Tibial artery (tissue), 4 donors: ENCODE measurements at places on chromosomes 6 and 20.
A peak's percentile ranks its signal among the peaks of the same experiment; 100 is the strongest.

DNA sequence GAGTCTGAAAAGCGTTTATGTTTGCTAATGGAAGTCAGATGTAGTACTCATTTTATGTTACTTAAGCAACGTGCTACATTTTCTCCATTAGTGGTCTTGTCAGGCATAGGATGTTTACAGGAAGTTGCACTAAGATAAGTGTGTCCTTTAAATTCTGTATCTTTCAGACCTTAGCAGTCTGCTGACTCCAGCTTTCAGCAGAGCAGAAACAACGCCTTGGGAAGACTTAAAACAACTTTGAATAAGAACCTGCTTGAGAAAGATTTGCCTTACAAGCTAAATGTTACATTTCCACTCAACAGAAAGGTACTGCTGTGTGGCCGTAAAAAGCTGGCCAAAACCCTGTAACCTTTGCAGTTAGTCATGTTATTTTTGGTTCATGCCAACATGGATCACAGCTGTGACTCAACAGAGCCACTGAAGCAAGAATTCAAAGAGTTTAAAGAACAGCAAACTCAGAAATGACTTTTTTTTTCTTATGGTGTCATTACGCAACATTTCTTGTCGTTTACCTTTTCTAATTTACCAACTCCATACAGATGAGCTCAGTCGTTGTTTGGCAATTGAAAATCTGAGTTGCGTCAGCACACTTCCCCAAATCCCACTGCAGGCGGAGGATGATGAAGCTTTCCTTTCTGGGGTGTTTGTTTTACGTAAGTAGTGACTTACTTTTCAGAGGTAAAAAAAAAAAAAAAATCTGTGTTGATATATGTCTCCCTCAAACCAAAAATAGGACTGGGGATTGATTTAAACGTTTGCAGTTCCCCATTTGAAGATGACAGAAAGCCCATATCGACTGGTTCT lies 27.9 kb upstream of the BMP6 start:
- peak overlapping the region; percentile 56 for H3K27ac ChIP-seq
- peak; percentile 33 for DNase-seq
- H3K4me3 ChIP-seq, result no peak overlapping the region
- H3K27me3 ChIP-seq, result no peaks in the 10 kb centered on the region
- H3K36me3 ChIP-seq, result no peaks in the 10 kb centered on the region
- peaks cover 16% of the 10 kb centered on the region for H3K4me1 ChIP-seq

DNA sequence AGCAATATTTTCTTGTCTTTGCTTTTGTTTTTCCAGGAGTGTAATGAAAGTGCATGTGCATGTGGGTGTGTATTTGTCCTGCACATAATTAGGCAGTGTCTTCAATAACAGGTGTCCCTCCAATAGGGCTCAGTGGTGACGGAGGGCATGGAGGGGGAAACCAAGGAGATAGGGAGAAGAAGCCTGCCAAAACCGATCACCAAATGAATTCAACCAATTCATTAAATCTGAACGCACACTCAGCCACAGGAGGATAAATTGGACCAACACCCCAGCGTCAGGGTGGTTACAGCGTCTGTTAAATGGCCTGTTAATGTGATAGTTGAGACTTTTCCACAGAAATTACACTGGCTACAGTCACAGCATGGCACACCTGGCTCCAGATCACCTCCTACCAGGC lies 527.6 kb downstream of the CD83 start:
- no peak for DNase-seq
- no peak overlapping the region for H3K27ac ChIP-seq
- no peaks in the 10 kb centered on the region for H3K4me1 ChIP-seq
- no peaks in the 10 kb centered on the region for H3K36me3 ChIP-seq
- no peaks in the 10 kb centered on the region for H3K27me3 ChIP-seq

- H3K36me3 ChIP-seq, result no peaks in the 10 kb centered on the region
- no peaks in the 10 kb centered on the region for H3K27me3 ChIP-seq
- no peaks in the 10 kb centered on the region for H3K4me1 ChIP-seq
- no peak for DNase-seq
- H3K27ac ChIP-seq, result no peak overlapping the region
Measured at GRCh38 chr6:121201105-121201504, 133.2 kb downstream of the TBC1D32 start.

DNA sequence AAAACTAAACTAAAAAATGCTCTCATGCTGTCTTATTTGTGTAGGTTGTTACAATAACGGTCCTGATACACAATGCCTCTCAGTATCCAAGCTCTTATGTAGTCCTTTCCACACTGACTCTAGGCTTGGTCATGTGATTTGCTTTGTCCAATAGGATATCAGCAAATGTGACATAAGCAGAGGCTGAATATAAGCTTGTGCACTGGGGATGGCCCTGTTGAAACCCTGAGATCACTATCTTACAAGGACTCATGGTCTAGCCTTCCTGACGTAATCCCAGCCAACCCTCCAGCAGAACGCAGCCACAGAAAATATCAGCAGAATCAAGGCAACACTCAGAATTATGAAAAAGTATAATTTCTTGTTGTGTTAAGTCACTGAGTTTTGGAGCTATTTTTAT lies 145.1 kb upstream of the CCN2 start:
- no peaks in the 10 kb centered on the region for H3K27me3 ChIP-seq
- no peak for DNase-seq
- H3K36me3 ChIP-seq, result no peaks in the 10 kb centered on the region
- H3K4me3 ChIP-seq, result no peak overlapping the region

DNA sequence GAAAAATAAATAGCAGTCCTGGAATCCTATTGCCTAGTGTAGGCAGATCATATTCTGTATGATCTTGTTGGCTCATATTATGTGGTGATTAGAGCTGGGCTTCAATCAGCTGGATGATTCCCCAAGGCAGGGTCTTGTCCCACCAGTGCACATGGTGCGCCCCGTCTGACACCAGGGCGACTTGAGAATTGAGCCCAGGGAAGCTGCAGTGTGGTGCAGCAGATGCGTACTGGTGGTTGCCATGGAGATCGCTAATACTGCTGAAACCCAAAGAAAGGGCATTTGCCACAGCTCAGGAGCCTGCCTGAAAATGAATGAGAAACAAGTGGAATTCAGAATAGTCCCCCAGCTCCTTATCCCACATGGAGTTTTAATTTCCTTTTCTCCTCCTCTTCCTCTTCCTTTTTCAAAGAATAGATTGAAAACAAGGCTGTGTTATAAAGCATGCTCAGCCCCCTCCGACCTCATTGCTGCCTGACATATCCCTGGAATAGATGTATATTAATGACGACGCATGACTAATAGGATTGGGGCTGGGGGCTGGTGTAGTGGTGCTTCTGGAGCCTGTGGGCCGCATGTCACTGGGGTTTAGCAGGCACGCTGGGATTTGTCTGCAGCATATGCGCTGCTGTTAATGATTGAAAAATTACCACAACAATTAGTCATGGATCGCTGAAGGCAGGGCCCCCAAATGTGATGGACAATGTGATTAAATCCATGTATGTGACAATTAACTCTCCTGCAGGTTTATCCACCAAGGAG lies 210.5 kb downstream of the FARS2 start:
- no peaks in the 10 kb centered on the region for H3K36me3 ChIP-seq
- H3K4me1 ChIP-seq, result peaks cover 4% of the 10 kb centered on the region
- no peaks in the 10 kb centered on the region for H3K27me3 ChIP-seq
- DNase-seq, result no peak
- H3K27ac ChIP-seq, result no peak overlapping the region

- H3K36me3 ChIP-seq, result no peaks in the 10 kb centered on the region
- no peaks in the 10 kb centered on the region for H3K4me1 ChIP-seq
- DNase-seq, result no peak
- no peaks in the 10 kb centered on the region for H3K27me3 ChIP-seq
Measured at GRCh38 chr20:8568075-8568474, 436.0 kb downstream of the PLCB1 start.

GRCh38 chr20:51959066-51959542 lies 156.8 kb upstream of the SALL4 start:
- H3K27me3 ChIP-seq, result peaks cover 2% of the 10 kb centered on the region
- no peak for DNase-seq
- no peaks in the 10 kb centered on the region for H3K36me3 ChIP-seq

GRCh38 chr6:112199001-112199403 lies 55.4 kb downstream of the LAMA4 start:
- no peaks in the 10 kb centered on the region for H3K27me3 ChIP-seq
- no peak overlapping the region for H3K27ac ChIP-seq

DNA sequence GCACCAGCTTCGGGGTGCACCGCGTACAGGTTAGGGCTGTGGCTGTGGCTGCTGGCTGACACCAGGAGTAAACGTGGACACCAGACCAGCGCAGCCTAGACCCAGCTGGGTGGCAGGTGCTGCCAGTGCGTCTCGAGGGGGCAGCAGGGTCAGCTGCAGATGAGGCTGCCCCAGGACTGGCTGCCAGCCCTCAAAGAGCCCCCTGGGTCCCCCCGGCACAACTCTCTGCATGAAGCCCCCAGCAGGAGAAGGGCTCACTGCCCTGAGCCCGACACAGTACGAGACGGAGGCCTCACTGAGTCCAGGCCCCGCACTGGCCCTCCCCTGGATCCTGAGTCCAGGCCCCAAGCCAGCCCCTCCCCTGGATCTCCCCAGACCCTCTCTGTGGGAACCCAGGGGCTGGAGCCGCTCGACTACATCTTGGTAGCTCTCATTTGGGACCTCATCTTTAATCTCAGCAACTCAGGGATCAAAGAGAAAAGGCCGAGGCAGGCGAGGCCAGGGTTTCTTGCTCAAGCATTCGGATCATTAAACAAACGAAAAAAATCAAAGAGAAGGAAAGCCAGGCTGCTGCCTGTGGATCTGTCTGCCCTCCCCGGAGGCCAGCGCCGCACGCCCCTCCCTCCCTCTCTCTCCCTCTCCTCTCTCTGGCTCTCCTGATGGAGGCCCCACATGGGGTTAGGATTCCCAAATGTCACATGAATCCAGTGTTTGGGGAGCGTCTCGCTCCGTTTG lies 7.0 kb upstream of the NKAIN4 start:
- no peak overlapping the region for H3K4me3 ChIP-seq
- H3K4me1 ChIP-seq, result no peaks in the 10 kb centered on the region
- H3K27ac ChIP-seq, result no peak overlapping the region
- no peak for DNase-seq
- peaks cover 93% of the 10 kb centered on the region for H3K27me3 ChIP-seq
- H3K36me3 ChIP-seq, result no peaks in the 10 kb centered on the region

DNA sequence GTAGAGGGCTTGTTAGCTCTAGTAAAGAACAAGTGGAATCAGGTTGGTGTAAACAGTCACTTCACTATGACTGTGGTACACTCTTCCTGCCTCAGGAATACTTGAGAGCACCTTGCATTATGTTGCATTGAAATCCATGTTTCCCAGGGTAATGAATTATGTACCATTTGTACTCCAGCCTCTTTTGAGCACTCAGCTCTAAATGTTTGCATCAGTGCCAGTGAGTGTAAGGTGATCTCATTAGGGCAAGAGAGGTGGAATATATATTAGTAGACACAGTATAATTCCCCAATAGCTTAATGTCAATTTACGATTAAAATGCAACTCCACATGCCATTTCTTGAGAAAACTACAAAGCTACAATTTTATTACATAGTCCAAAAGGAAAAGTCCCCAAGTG lies 319.6 kb upstream of the POU3F2 start:
- H3K4me3 ChIP-seq, result no peak overlapping the region
- no peaks in the 10 kb centered on the region for H3K27me3 ChIP-seq
- no peaks in the 10 kb centered on the region for H3K36me3 ChIP-seq
- no peak overlapping the region for H3K27ac ChIP-seq
- no peak for DNase-seq

DNA sequence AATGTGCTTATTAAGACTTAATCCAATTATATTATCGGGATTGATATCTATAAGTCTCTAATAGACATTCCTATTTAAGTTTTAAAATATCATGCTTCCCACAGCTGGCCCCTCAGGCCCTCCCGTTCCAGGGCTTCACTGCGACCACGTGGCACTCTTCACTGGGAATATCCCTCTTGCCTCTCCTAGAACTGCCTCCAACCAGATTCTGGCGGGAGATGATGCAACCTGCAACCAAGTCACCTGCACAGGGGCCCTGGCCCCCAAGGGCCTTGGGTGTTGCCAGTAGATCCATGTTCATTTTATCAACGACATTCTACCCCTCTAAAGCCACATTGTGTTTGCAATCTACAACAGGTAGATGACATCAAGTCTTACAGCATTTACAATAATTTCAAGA lies 18.4 kb upstream of the RAMACL start:
- no peak overlapping the region for H3K27ac ChIP-seq
- no peaks in the 10 kb centered on the region for H3K36me3 ChIP-seq
- no peaks in the 10 kb centered on the region for H3K4me1 ChIP-seq
- no peak for DNase-seq

DNA sequence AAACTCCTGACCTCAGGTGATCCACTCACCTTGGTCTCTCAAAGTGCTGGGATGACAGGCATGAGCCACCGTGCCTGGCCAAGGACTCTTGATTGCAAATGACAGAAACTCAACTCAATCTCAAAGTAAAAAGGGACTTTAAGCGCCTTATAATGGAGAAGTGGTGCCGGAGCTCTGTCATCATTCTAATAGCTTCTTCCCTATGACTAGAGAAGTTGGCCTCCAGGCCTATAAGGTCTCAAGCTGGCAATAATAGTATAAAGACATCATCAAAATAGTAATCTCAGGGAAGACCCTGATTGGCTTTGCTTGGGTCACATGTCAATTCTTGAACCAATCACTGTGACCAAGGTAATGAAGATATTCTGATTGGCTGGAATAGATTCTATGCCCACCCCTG lies 8.5 kb upstream of the KIAA1755 start:
- no peaks in the 10 kb centered on the region for H3K27me3 ChIP-seq
- H3K36me3 ChIP-seq, result no peaks in the 10 kb centered on the region
- H3K27ac ChIP-seq, result peak overlapping the region; percentile 0
- DNase-seq, result no peak
- H3K4me1 ChIP-seq, result peaks cover 28% of the 10 kb centered on the region

DNA sequence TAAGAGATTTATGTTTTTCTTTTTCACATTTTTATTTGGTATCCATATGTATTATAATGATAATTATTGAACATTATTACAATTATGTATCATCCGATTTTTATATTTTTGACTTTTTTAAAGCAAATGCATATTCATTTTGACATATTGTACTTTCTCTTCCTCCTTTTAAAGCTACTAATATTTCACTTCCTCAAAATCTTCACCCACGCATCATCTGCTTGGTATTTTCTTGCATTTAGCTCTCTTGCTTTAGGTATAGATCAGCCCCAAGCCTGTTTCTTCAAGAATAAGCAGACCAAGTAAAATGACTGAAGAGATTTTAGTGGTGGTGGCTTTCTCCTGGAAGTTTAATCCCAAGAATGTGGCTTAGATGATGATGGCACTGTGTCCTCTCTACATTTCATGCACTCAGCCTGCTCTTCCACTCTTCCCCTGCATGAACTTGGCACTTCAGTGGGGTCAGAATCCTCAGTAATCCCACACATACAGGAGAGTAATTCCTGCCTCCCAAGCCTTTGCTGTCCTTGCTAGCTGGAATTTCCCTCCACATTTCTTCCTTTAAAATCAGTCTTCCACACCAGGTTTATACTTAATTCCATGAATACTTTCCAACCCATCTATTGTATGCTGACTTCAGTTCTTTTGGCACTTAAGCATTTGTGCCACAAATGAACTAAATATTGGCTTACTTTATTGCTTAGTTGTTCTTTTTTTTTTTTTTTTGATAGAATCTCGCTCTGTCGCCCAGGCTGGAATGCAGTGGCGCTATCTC lies 8.2 kb downstream of the NCOA7 start:
- H3K27me3 ChIP-seq, result no peaks in the 10 kb centered on the region
- peaks cover 12% of the 10 kb centered on the region for H3K4me1 ChIP-seq
- DNase-seq, result no peak
- H3K36me3 ChIP-seq, result no peaks in the 10 kb centered on the region
- no peak overlapping the region for H3K27ac ChIP-seq
- H3K4me3 ChIP-seq, result no peak overlapping the region
